ENCODE measurements at places on chromosomes 11 and 22.
A peak's percentile ranks its signal among the peaks of the same experiment; 100 is the strongest.

GRCh38 chr11:103295704-103296103 is 186.5 kb downstream of the DYNC2H1 start:
- no peak for DNase-seq

GRCh38 chr22:41619979-41620588 is 759 bp downstream of the DESI1 start:
- DNase-seq = peak; percentile 73

DNA sequence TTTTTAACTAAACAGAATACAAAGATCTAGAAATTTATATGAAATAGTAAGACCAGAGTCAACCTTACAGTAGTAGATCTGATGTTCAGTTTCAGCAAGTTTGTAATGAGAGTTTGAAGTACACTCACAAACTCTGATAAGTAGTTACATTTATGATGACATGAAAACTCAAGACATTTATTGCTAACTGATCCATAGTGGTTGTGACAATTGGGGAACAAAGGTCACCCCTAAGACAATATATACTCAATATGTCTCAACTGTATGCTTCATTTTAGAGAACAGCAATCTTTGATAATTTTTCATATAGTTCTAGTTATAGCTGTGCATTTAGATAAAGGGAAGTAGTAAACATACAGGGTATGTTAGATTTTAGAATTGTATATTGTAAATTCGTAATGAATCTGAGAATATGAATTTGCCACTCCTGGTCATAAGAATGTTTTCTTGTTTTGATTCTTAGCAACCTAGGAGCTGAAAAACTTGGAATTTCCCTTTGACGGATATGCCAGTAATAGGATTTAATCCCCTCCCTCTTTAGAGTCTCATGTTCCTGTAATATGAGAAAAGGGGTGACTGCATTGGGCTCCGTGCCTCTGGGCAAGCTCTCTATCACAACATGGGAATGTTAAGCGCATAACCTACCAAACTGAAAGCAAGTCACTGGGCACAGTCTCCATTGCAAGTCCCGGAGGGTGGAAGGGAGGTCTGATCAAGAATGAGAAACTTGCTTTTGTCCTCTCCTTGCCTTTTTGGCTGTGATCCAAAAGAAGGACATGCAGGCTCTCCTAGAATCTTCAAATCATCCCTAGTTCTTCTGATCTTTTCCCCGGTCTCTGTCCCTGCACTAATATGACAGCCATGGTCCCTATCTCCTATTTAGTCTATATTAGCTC is 11.4 kb downstream of the OR10D3 start:
- no peak for DNase-seq

DNA sequence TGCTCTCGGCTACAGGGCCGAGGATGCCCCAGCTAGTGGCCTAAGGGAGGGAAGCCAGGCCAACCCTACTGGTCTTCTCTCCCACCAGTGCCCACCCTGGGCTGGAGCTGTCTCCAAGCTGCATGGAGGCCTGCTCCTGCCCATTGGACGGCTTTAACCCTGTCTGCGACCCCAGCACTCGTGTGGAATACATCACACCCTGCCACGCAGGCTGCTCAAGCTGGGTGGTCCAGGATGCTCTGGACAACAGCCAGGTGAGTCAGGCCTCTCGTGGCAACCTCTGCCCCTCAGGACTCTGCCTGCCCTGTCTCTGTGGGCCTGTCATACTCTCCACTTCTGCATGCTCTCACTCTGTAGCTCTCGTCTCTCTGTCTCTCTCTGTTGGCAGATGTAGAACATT is 44.1 kb upstream of the TPBGL start:
- no peak for DNase-seq

DNA sequence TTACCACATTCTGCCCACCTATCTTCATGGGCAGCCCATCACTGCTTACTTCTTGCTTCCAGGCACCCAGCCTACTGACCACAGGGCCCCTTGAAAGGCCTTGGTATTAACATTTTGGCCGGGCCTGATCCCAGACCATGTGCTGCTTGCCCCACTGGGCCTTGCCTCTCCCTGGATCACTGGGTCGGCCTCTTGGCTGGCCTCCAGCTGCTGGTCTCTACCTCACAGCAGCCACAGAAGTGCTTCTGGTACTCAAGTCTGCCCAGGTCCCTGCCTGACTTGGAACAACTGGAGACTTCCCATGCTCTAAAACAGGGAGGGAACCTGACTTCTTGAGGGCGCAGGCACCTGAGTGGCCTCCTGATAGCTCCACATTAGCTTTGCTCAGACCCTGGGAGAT is 63.6 kb downstream of the THAP12 start:
- no peak for DNase-seq

- DNase-seq = no peak
Measured at GRCh38 chr11:91041626-91042025, 818.8 kb upstream of the CHORDC1 start.

- DNase-seq = no peak
Measured at GRCh38 chr22:22752556-22753477, 108.4 kb downstream of the GGTLC2 start.

GRCh38 chr11:96043291-96043690 is 119.4 kb upstream of the MTMR2 start:
- DNase-seq = no peak

DNA sequence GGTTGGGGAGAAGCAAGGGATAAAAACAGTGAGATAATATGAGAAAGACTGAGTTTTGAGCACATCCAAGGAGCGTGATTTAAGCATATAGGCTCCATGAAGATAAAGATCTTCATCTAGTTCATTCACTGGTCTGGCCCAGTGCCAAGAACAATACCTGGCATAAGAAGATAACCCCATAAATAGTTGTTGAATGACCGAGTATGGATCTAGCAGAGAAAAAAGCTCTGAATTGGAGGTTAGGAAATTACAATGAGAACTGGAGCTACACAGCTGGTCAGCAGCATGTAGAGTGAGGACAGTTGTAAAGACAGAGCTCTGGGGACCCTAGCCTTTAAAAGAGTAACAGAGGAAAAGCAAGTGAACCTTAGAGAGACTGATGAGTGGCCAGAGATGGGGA is 33.0 kb upstream of the PAK1 start:
- DNase-seq = no peak

GRCh38 chr22:19789828-19790227 is 29.2 kb downstream of the TBX1 start:
- no peak for DNase-seq

- peak; percentile 76 for DNase-seq
Measured at GRCh38 chr11:32893343-32894148, 935 bp downstream of the QSER1 start.

DNA sequence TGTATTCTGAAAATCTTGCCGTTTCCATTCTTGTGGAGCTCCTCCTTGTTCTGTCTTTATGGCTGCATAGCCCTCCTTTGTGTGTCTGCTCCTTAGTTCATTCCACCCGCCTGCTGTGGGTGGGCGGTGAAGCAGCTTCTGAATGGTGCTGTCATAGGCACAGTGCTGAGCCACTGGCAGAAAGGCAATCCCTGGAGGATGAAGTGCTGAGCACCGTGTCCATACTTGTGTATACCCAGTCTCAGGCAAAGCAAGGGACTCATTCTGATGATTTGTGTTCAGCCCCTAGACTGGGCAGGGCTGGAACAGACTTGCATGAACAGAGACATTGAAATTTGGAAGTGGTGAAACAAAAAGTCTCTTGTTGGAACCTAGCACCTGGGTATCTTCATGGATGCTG is 134.9 kb downstream of the MYO18B start:
- DNase-seq = no peak

GRCh38 chr11:40286137-40286536 is 1173.3 kb downstream of the LRRC4C start:
- DNase-seq = no peak

- no peak for DNase-seq
Measured at GRCh38 chr11:19020831-19021230, 39.7 kb downstream of the MRGPRX2 start.

DNA sequence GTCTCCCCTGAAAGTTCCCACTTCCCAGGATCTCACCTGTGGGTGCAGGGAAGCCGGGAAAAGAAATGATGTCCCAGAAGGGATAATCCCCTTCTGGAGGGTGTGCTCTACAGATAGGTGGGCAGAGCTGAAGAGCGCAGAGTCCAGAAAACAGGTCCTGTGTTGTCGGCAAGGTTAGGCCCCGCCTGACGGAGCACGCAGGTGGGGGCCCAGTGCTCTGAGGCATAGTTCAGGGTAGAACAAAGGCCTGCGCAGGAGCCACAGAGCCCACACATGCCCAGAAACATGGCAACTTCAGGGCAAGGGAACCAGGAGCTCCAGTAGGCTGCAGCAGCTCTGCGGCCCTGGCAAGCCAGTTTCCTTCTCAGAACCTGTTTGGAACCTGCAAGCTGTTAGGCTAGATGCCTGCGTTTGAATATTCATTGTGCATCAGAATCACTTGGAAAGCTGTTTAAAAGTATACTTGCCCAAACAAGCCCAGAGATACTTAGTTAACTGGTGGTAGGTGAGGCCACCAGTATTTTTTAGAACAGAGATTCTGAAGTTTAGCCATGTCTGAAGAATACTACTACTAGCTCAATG is 386.6 kb downstream of the BUD13 start:
- no peak for DNase-seq

DNA sequence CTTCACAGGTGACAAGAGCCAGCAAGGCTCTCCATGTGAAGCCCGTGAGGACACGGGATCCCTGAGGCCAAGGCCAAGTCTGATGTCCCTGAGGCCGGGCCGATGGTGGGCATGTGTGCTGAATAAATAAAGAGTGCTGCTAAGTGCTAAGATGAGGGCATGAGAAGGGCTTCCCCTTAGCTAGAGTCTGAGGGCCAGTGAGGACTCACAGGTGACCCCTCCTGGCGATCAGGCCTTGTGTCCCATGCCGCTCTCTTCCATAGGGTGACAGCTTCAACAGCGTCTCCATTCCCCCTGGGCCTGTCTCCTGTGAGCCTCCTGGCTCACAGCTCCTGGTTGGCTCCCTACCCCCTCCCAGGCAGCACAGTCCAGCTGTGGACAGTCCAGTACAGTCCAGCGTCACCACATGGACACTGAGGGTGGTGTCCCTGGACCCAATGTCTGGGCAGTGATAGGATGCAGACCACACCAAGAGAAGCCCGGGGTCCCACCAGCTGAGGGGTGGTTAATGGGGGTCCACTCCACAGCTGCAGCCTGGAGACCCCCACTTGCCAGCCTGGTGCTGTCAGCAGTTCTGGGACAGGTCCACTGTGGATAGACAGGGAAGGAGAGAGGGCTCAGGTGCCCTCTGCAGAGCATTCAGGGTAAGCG is 1033.2 kb downstream of the TBC1D22A start:
- DNase-seq = no peak

GRCh38 chr11:41301023-41301422 is 158.4 kb downstream of the LRRC4C start:
- DNase-seq = no peak

GRCh38 chr11:20459865-20460264 is 72.3 kb downstream of the PRMT3 start:
- DNase-seq = no peak

DNA sequence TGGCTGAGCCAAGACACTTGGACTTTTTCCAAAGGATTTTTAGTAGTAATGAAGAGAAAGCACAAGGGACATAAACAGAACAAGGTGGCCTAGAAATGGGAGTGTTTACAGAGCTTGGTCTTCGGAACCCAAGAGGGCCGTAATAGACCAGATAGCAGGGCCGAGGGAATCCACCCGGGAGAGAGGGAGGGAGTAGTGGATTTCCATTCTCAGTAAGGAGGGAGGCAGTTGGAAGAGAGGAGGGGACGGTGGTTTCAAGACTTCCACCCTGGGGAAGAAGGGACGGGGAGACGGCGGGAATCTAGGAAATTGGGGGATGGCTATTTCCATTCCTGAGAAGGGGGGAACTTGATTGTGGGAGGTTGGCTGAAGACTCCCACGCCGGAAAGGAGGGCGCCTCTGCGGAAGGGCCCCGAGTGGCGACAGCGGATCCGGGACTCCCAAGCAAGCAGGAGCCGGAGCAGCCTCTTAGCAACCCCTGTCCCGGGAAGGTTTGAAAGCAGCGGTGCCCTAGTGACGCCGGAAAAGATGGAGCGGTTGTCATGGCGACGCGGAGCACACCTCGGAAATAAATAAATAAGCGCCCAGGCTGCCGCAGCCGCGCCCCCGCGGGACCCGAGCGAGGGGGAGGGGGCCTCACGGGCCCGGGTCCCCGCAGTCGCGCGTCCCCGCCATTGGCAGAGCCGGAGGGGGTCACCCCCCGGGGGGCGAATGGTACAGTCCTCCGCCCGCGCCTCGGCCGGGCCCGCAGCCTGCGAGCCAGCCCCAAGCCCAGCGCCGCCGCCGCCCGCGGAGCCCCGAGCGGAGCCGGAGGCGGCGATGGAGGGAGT is 31.6 kb downstream of the EIF3F start:
- DNase-seq = peak; percentile 65

GRCh38 chr11:26841818-26842473 is 120.1 kb upstream of the SLC5A12 start:
- no peak for DNase-seq

DNA sequence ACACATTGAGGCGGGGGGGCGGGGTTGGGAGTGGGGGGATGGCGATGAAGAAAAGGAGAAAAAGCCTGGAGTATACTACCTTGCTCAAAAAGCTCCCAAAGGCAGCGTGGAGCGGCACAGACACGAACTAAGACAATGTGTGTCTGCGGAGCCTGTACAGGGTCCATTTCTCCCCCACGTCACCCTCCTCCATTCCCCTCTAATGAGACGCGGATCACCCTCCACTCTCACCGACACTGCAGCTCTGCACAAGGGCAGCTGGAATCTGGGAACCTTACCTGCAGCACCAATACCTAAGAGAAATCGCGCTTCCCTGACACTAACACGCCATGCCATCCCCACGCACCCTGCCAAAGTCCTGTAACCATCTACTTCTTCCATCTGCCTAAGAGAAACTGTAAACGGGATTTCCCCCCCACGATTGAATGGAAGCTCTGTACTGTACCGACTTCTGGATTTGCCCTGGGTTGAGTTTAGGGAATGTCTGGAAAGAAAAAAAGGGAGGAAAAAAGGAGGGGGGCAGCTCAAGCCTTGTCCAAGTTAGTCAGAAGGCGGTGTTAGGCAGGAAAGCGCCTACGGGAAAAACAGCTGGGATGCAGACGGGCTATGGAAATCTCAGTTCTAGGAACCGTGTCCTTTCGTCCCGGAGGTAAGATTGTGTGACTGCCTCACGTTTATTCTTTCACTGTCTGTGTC is 125.7 kb upstream of the C11orf58 start:
- no peak for DNase-seq

GRCh38 chr11:26743622-26744021 is 21.8 kb upstream of the SLC5A12 start:
- DNase-seq = no peak

- DNase-seq = peak; percentile 53
Measured at GRCh38 chr22:29040385-29041275, 21.0 kb downstream of the C22orf31 start.

GRCh38 chr11:11512090-11512489 is 109.7 kb downstream of the GALNT18 start:
- no peak for DNase-seq

GRCh38 chr11:73852049-73852448 is 24.6 kb downstream of the COA4 start:
- DNase-seq = no peak

All from activated T-cell treated with anti-CD3 and anti-CD28 coated beads, Interleukin-2, amount 50 U/mL, for 48 hours (primary cell).